ENCODE measurements at places on chromosomes 7 and 10.

GRCh38 chr7:137923380-137923779 is 76.6 kb upstream of the DGKI start:
- DNase-seq: peak; percentile 83

GRCh38 chr10:110057456-110057855 is 49.7 kb downstream of the ADD3 start:
- no peak for DNase-seq

DNA sequence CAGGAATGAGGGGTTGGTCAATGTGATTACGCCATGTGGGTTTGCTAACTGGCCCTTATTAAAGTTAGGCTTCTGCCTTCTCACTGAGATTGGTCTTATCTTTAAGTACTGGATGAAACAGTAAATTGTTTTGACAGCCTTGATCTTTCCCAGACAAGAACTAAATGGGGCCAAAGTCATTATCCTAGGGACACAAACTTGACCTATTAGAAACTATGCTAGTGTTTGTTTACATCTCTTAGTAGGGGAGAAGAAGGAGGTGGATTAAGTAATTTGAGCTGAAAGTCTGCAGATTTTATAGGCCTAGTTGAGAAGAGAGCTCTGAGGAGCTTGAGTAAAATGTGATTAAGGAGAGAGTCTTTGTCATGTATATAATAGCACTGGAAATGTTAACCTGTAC is 386.9 kb downstream of the HTR7 start:
- DNase-seq: no peak

- no peak for DNase-seq
These were observed 74.9 kb upstream of the NRBF2 start for GRCh38 chr10:63058236-63058635.

DNA sequence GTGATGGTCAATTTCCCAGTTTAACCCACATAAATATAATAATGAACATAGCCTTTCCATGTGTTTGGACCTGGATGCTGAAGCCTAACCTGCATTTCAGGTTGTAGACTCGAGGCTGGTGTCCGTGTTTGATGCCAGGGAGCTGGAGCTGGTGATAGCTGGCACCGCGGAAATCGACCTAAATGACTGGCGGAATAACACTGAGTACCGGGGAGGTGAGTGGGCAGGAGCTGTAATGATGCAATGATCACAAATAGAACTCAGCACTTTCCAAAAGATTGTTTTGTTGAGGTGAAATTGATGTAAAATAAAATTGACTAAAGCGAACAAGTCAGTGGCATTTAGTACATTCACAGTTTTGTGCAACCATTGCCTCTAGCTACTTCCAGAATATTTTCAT is 30.8 kb upstream of the STK17A start:
- DNase-seq: no peak

DNA sequence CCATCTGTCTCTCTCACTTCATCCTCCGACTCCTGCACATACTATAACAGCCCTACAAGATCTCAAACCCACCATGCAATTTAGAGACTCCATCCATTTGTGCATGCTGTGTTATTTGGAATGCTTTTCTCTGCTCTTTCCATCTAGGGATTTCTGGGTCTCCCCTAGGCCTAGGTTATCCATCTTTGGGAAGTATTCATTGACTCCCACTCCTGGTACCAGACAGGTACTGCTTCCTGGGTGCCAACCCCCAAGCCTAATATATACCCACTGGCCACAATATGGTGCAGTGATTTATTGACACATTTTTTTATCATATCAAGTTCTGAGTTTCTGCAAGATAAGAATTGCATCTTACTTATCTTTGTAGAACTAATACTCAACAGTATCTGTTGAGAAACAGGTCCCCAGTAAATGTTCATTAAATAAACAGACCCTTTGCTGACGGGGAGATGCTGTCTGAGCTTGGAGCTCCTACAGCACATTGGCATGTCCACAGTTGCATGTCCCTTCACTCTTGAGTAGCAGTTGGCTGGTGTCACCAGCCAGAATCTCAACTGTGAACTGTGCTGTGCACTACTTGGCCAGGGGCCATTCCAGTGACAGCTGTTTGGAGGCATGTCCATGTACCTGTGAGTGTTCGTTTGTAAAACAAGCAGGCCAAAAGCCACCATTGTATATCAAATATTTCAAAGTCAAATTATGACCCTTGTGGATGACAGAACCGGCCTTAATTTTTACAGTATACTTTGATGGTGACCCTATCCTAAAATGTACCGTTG is 223.3 kb upstream of the NFE2L3 start:
- DNase-seq: no peak

DNA sequence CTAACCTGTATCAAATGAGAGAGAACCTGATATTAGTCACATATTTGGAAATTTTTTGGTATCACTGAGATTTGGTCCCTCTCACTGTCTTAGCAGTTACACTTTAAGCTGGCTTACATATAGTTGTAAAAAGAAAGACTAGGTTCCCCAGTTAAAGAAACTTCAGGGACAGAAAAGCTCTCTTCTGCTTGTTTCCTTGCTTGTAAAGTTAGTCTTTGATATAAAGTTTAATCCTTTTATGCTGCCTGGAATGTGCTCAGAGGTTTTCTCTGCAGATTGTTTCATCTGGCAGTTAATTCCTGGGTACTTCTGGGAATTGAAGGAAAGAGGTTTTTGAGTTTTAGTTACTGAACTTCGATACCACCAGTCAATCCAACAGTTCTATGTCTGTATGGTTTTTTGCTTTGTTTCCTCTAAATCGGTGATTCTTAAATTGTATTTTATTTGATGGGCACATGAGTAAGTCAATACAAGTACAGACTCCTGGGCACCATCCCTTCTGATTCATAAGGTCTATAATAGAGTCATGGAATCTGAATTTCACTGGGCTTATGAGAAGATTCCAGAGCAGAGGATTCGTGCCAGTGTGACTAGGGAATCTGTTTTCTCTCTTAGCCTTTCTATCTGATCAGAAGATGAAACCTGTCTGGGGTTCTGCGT is 1080.9 kb upstream of the C7orf33 start:
- no peak for DNase-seq

DNA sequence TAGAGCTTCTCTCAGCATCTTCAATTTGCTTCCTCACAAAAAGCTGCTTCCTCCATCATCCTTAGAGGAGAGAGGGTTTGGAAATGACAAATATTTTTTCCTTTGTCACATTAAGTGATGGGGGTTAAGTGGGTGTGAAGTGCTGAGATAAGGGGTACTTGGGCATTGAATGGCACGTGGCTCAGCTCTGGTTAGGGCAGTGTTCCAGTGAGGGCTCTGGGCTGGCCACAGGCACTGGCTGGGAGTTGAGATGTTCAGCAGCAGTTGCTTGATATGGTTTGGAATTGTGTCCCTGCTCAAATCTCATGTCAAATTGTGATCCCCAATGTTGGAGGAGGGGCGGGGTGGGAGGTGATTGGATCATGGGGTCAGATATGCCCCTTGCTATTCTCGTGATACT is 33.7 kb upstream of the CHCHD3 start:
- DNase-seq: no peak

DNA sequence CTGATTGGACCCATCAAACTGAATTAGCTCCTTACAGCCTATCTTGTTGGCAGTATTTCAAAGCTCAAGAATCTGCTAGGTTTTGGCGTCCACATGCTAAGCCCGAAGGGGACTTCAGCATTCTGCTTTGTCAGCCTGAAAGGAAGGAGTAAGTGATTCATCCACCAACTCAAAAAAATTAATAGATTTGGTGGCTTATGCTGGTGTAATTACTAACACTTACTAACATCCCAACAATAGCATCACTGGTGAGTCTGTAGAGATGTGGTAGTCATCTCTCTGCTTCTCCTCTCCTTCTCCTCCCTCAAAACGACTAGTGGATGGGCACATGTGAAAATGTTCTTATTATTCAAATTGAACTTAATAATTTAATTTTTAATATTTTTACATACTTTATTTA is 53.8 kb upstream of the EGR2 start:
- peak; percentile 23 for DNase-seq

DNA sequence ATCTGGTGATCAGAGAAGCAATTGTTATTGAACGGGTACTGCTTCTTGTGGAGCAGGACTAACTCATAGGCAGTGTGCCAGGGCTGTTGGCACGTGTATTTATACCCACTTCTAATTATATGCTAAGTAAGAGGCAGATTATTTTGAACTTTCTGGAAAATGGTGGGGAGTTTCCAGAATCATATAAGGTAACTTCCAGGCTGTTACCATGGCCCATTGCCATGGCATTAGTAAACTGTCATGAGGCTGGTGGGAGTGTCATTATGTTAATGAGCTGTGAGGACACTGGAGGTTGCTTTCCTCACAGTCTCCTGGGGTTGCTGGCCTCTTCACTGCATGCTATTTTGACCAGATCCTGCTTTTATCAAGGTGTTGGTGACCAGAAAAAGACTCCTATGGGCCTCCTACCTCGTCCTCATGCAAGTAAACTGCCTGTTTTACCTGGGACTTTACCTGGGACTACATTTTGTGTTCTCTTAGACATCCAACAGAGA is 122.6 kb downstream of the KCND2 start:
- DNase-seq: no peak

DNA sequence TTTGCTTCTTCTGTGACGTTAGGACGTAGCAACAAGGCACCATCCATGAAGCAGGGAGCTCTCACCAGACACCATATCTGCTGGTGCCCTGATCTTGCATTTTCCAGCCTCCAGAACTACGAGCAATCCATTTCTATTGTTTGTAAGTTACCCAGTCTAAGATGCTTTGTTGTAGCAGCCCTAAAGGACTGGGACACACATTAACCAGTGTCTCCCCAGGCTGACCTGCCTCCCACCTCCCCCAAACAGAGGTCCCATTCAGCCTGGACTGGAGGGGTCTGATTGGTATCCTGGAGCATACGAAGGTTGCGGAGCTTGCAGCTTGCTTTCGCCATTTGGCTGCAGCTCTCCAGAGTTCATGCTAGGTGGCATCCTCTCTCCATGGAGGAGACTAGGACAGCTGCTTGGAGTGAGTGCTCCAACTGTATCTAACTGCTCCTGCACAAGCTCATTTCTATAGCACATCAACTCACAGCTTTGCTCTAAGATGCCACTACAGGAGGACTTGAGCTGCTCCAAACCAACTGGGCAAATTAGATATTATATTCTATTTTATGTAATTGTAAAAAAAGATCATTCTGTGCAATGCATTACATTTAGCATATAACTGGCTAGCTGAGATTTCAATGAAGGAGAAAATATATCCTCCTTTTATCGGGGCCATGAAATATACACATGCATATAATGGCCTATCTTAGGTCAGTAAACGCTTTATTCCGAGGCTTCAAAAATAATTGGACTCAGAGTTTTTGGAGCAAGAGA is 8.0 kb upstream of the GRK5 start:
- DNase-seq: peak; percentile 64
